HT1080 (cell line): ENCODE measurements at places on chromosomes 6 and 20.

- no peak for DNase-seq
Observed at GRCh38 chr6:24910961-24911725, 24.6 kb downstream of the RIPOR2 start.

- DNase-seq = peak; percentile 25
Observed at GRCh38 chr6:21885532-21886114, 292.1 kb downstream of the SOX4 start.

GRCh38 chr6:52310932-52311331 lies 26.4 kb upstream of the MCM3 start:
- DNase-seq = no peak

GRCh38 chr20:10094566-10095173 lies 59.9 kb downstream of the ANKEF1 start:
- no peak for DNase-seq

DNA sequence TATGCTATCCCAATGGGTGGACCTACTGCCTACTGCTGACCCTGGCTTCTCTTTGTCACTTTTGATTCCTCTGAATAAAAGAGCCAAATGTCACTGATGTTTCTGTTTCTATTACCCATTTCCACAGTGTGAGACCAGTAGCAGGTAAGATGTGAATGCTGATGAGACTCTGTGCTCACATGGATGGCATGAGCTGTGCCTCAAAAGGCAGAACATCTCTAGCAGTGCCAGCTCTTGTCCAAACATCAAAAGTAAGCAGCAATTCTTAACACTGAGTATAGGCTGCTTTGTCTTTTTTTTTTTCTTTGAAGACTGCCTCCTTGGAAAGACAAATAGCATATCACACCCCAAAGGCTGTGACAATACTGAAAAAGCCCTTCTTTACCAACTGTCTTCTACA lies 459.2 kb upstream of the RUNX2 start:
- no peak for DNase-seq
